ENCODE measurements at places on chromosomes 13 and 19.

GRCh38 chr19:28235606-28236125 lies 977.3 kb downstream of the UQCRFS1 start:
- DNase-seq = no peak

DNA sequence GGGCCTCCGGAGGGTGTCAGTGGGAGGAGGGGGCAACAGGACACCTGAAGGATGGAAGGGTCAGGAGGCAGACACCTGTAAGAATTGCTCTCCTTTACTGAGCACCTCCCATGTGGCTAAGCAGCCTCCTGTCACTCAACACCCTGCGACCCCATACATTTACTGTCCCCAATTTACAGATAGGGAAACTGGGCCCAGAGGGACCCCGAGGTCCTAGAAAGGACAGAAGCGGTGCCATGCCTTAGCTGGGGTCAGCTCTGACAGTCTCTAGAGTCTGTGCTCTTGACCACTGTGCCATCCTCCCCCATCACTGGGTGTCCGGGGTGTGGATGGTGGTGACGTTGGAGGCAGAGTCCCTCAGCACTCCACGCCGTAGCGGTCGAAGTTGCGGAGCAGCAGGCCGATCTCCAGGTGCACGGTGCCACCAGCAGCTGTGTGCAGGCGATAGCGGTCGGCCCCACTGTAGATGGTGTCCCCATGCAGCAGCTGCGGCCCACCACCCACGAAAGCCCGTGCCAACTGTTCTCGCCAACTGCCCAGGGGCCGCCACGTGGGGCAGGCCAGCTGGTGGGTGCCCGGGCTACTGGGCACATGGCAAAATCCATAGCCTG lies 726 bp upstream of the TGFB1 start:
- DNase-seq = no peak

GRCh38 chr13:44052780-44053184 lies 173.1 kb downstream of the LACC1 start:
- no peak for DNase-seq

- no peak for DNase-seq
These were observed 264.5 kb downstream of the TDRD3 start for GRCh38 chr13:60661521-60661920.

GRCh38 chr19:1103132-1103707 lies 574 bp upstream of the GPX4 start:
- no peak for DNase-seq

DNA sequence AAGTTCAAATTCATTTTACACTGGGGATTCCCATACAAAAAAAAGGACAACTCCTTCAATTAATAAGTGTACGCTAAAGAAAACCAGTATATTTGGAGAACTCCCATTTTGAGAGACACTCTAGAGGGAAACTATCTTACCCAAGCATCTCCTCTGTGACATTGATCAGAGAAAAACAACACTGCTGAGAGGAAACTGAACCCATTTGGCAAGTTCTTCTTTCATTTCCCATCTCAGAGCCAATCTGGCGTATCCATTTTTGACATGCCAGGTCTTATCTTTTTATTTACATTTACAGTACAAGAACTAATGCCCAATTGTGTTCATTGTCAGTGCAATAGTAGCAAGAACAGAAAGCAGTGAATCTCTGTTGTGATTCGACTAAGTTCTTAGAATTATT lies 30.1 kb downstream of the LIG4 start:
- DNase-seq = no peak

GRCh38 chr13:33639626-33640080 lies 178.3 kb upstream of the RFC3 start:
- DNase-seq = no peak

- DNase-seq = no peak
These were observed 21.8 kb downstream of the MCF2L start for GRCh38 chr13:112990783-112991182.

DNA sequence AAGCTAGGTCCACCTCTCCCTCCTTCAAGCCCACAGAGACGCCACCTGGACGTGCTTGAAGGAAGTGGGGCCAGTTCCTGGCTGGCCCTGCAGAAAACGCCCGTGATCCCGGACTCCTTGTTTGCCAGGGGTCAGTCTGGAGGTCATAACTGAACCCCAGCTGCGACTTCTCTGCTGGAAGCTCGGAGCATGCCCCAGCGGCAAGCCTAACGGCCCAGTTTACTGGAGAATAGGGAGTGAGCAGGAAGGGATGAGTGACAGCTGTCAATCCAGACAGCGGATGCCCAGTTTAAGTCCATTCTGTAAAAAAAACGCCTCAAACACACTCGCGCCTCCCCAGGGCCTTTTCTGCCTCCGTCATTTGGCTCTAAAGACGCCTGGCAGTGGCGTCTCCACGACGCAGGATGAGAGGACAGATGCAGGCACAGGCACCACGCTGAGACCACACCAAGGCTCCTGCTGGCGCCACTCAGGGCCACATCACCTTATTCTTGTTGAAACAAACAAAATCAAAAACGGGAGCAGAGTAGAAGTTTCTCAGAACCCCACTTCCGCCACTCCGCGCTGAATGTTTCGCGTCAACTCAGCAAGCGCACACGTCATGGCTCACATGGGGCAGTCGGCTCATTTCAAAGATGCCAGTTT lies 57.6 kb downstream of the RASA3 start:
- DNase-seq = no peak

GRCh38 chr19:6765738-6766356 lies 1.4 kb downstream of the SH2D3A start:
- DNase-seq = peak; percentile 26

GRCh38 chr19:12052497-12053169 lies at the start of gene ZNF878:
TSS of gene ZNF878 (minus strand) at chr19:12052961. CDS start at chr19:12052801, 160 bp downstream.
- DNase-seq = peak; percentile 49

- DNase-seq = no peak
These were observed 210.0 kb downstream of the IRS2 start for GRCh38 chr13:109576331-109576813.

DNA sequence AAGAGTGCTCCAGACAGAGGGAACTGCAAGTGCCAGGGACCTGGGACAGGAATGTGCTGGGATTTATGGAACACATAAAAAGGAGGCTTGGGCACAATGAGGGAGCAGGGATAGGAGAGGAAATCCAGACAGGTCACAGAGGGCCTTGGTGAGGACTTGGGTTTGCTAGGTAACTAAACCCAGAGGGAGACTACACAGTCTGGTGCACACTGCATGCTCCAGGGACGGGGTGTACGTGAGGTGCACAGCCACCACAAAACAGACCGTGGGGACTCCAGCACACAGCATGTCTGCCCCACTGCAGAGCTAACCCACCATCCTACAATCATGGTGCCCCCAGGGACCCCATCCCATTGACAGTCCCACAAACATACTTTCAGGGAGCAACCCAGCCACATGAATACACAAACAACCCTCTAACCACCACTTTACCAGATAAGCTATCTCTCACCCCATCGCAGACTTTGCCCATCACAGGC lies 5.5 kb upstream of the ZFP36 start:
- DNase-seq = no peak

GRCh38 chr13:111873676-111874178 lies 193.2 kb upstream of the SOX1 start:
- DNase-seq = no peak

Data from CD14-positive monocyte (primary cell).